GDM1 (cell line): ENCODE measurements at places on chromosomes 12 and 14.

GRCh38 chr14:103328941-103329340, 5.1 kb upstream of the EIF5 start:
- DNase-seq, result no peak

DNA sequence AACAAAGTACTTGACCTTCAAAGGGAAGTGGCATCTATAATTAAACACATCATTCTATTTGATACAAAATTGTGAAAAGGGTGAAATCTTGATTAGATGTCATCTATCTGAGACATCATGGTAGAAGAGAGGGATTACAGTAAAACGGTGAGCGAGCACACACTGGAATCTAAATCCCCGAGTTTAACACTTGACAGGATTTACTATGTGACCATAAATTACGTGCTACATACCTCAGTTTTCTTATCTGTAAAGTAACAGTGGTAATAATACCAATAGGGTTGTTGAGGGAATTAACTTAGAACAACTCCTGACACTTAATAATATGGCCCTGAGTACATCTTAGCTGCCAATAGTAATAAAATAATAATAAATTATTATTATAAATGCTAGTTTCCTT, 13.3 kb downstream of the USP44 start:
- DNase-seq, result no peak

- no peak for DNase-seq
Observed at GRCh38 chr14:34983148-34983760, 462 bp downstream of the SRP54 start.

DNA sequence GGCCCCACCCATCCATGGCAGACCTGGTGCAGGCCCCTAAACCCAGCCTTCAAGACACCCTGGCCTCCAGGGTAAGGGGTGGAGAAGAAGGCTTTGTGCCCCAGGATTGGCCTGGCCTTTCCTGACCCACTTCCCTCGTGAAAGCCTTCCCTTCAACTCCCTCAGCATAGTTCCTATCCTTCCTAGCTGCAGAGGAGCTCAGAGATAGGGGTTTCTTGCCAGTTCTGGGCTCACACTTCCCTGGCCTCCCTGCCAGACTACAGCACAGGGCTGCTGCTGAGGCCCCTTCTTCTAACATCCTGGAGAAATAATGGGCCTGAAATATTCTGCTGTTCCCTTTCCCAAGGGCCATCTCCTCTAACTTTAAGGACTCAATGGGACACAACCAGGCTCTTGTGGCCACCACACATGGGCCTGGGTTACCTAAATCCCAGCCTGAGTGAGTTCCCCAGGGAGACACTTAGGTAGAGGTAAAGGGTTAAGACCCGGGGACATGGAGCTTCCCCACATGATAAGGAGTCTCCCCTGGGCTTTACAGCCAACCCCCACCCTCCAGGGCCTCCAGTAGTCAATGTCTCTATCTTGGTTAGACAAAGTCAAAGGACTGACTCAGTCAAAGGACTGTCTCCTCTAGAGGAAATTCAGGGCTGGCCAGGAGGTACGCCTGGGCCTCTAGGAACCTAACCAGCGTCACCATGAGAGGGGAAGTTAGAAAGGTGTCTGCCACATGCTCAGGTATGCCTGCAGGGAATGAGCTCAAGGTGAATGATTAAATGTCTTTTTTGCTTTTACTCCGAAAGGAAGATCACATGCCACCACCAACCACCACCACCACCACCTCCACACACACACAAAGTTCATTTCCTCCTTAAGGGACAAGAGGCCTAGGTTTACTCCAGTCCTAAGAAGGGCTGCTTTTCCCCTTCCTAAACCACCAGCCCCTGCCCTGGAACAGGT, 7.1 kb downstream of the ZFP36L1 start:
- no peak for DNase-seq

DNA sequence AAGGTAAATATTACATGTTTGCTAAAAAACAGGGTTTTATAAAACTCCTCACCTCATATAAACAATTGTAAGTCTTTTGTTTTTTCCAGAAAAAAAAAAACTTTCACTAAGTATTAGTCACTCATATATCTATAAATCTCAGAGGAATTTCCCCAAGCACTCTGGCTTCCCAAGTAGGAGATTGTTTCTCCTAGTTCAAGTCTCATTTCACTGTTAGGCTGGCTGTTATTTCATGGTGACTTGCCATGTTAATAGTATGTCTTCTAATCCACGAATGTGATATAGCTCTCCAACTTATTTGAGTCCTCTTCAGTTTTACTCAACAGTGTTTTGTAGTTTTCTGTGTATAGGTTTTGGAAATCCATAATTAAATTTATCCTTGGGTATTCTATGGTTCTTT, 61.6 kb downstream of the CAPZA3 start:
- DNase-seq, result no peak

GRCh38 chr12:31850268-31850667, 108.9 kb upstream of the RESF1 start:
- DNase-seq, result no peak

- DNase-seq, result no peak
Observed at GRCh38 chr12:8037947-8038346, 5.4 kb downstream of the FOXJ2 start.

GRCh38 chr14:60648934-60649874, at the start of gene SIX1:
Gene SIX1 (minus strand): TSS chr14:60649477. CDS start chr14:60649189, 288 bp downstream.
- DNase-seq, result no peak
